ENCODE measurements at places on chromosomes 16 and 17.

DNA sequence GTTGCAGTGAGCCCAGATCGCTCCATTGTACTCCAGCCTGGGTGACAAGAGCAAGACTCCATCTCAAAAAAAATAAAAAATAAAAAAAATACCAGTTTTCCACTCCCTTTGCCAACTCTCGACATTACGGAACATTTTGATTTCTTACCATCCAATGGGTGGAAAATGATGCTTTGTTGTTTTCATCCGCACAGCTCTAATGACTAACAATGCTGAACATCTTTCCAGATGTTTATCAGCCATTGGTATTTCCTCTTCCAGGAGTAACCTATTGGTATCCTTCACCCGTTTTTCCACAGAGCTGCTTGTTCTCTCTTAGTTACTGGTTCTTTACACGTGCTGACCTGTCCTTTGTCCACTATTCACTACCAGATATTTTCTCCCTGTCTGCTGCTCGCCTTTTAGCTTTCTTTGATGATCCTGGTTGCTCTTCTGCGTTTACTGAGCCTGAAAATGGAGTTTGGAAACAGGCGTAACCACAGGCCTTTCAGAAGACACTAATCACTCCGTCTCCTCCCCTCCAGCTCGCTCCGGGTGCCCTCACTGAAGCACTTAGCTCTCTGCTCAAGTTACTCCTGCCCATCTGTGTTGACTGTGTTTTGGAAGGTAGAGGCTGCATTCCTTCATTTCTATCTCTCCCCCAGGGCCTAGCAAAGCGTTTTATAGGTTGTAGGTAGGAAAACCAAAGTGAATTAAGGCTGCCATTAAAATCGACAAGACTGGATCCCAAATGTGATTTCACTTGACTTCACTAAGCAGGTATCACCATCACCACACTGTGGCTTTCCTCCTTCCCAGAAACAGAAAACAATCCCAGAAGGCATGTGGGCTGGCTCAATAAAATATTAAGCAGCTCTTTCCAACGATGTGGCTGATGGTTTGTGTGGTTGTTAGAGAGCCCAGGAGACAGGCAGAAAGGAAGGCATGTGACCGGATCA, 8.9 kb downstream of the SHPK start:
- no peak for DNase-seq

DNA sequence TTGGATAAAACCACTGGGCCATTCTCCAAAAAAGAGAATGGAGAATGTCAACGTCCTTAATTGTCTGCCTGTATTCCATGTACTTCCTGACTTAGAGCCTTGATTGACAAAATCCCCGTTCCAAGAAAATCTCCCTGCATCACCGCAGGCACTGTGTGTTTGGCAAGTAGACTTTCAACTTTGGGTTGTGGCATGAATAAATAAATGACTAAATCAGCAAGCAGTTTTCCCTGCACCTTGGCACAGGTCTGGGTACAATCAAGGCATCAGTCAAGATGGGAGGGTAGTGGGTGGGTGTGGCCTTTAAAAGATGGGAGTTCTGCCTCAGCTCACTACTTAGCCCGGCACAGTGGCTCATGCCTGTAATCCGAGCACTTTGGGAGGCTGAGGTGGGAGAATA, 248.5 kb upstream of the RPL38 start:
- DNase-seq: no peak

- DNase-seq: peak; percentile 76
Measured at GRCh38 chr16:19882186-19882585, 2.5 kb downstream of the GPRC5B start.

DNA sequence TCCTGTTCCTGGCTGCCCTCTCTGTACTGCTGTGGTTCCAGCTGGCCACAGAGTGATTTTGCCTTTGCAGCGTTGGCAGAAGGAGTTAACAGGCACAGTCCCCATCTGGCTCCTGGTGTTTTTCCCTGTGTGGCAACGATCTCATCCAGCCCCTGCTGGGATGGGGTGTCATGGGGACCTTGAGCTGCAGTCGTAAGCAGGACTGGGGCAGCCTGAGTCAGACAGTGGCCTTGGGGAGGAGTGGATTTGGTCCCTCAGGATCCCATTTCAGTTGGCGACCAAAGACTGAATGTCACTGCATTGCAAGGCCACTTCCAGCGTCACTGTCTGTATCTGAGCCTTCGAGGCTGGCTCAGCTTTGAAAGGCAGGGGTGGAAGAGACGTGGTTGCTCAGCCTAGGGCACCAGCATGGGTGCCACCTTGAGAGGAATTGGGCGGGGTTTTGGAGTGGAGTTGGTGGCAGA, 11.9 kb downstream of the TMEM94 start:
- DNase-seq: no peak

GRCh38 chr17:70654706-70655105, 485.4 kb downstream of the KCNJ2 start:
- no peak for DNase-seq

- peak; percentile 31 for DNase-seq
Measured at GRCh38 chr17:47690121-47690520, 3.8 kb upstream of the TBKBP1 start.

DNA sequence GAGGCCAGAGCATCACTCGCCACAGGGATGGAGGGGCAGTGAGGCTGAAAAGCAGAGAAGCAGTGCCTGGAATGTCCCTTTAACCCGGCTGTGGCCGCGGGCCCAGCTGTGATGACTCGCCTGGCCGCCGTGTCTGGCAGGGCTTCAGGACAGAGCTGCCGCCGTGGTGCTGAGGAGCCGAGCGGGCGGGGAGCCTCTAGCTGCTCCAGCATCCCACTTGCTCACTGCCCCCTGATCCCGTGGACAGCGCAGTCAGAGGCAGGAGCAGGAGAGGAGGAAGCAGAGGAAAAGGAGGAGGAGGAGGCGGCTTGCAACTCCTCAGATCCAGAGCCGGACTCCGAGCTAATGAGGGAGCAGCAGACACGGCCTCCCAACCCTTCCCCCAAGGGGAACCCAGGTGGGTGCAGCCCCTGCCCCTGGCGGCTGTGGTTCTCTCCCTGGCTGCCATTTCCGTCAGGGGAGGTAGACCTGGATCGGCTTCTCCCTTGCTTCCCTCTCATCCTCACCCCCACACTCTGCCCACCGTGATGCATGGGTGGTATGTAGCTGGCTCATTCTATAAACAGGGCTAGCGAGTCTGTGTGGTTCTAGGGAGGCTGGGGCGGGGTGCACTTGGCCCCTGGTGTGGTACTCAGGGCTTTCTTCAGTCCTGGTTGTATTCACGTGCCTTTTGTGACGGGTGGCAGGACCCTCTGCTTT, 165.7 kb downstream of the CMIP start:
- no peak for DNase-seq

DNA sequence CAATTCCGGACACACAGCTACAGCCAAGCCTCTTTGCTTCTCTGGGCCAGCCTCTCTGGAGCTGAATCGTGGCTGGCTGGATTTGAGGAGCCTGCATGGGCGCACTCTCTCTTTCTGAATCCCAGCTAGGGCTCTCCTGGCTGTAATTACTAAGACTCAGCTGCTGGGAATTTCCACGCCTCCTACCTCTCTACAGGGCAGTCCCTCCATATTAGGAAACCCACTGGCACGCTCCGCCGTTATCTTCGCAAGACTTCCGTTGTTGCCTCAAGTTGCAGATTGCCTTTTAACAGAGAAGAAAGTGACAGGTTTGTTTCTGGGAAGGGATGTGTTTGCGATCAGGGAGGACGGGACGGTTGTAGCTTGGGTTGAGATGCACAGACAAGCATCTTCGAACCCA, 188.4 kb upstream of the NLRP1 start:
- DNase-seq: no peak

GRCh38 chr17:67479148-67479547, 102.1 kb downstream of the PITPNC1 start:
- DNase-seq: peak; percentile 23

GRCh38 chr16:6190776-6191175, 1093.2 kb upstream of the EEF2KMT start:
- DNase-seq: no peak

DNA sequence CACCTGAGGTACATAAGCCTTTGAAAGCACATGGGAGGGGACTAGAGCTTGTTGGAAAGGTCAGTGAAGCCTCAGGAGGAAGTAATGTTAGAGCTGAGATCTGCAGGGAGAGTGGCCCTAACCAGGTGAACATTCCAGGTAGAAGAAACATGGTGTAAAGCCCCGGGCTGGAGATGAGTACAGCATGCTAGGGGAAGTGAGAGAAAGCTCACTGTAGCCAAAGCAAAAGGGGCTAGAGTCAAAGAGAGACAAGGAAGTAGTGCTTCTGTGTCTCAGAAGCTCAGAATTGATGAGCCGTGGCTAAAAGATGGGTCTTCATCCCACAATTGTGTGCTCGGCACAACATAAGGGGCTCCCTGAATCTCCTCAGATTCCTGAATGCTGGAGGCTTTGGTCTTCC, 481.8 kb downstream of the XYLT1 start:
- DNase-seq: no peak

- DNase-seq: no peak
Measured at GRCh38 chr16:31167315-31167714, 12.6 kb upstream of the FUS start.

DNA sequence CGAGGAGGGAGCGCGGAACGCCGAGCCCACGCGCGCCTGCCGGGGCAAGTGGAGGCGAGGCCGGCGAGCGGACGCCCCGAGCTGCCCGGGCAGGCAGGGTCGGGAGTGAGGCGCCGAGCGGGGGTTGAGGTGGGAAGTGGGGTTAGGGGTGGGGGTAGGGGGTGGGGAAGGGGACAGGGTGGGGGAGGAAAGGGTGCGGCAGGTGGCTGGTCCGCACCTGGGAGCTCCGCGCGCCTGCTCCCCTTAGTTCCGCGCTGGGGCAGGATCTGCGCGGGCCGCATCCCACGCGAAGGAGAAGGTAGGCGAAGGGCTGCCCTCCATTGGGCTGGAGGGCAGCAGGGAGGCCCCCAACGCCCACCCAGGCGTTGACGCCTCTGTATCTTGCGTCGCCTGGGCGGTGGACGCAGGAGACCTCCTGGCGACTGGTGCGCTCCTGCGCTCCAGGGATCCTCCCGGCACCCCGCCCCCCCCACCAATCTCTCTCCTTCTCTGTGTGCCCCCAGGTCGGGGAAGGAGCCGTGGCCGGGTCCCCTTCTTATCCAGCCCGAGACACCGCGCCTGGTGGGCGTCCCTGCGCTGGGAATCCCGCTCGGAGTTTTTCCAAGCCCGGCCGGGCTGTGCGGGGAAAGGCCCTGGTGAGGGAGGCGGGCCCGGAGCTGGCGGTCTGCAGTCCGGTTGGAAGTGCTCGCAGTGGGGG, 51.3 kb upstream of the AMZ2 start:
- DNase-seq: peak; percentile 45

- DNase-seq: no peak
Measured at GRCh38 chr17:48010193-48010592, 27.4 kb downstream of the COPZ2 start.

DNA sequence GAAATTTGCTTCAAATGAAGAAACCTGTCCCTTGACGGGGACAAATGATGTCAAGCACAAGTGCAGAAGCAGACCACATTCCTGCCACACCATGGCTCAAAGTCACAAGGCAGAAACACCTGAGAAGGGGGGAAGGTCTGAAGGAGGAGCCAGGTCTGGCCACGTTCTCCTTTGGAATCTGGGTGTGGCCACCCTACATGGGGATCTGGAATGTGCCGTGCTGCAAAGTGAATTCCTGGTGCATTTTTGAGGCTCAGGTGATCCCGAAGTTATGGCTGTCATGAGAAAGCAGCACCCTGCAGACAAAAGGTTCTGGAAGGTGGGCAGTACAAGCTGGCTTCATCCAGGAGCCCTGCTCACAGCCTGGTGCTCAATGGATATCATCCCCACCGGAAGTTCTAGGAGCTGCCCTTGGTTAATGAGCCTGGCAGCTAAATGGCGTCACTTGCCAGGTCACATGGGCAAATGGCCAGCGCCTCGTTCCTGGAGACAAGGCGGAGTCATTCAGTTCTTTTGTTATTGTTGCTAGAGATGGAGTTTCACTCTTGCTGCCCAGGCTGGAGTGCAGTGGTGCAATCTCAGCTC, 20.1 kb upstream of the ADCY9 start:
- DNase-seq: peak; percentile 80

GRCh38 chr16:86029131-86029741, 130.3 kb downstream of the IRF8 start:
- no peak for DNase-seq

GRCh38 chr17:50048146-50048720, 7.7 kb upstream of the ITGA3 start:
- DNase-seq: no peak

DNA sequence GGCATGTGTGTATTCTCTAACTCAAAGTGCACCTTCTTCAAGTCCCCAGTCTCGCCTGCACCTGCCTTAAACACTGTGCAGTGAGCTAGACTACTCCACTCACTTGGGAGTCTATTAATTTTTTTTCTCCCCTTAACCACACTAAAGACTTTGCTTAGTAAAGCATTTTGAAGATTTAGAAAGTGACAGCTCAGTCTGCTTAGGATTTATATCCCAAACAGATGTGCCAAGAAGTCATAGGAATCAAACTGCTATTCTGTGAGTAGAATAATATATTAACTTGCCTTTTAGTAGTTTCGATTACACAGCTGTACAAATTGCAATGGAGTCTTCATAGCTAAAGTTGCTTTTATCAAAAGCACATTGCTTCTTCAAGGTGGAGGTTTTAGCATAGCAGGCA, 47.2 kb upstream of the MED13 start:
- no peak for DNase-seq

- peak; percentile 94 for DNase-seq
Measured at GRCh38 chr17:15490634-15491261, 23.3 kb upstream of the CDRT4 start.

- peak; percentile 88 for DNase-seq
Measured at GRCh38 chr17:68435876-68436842, 21.1 kb downstream of the WIPI1 start.

GRCh38 chr17:21204935-21205334, 9.0 kb downstream of the TMEM11 start:
- no peak for DNase-seq

DNA sequence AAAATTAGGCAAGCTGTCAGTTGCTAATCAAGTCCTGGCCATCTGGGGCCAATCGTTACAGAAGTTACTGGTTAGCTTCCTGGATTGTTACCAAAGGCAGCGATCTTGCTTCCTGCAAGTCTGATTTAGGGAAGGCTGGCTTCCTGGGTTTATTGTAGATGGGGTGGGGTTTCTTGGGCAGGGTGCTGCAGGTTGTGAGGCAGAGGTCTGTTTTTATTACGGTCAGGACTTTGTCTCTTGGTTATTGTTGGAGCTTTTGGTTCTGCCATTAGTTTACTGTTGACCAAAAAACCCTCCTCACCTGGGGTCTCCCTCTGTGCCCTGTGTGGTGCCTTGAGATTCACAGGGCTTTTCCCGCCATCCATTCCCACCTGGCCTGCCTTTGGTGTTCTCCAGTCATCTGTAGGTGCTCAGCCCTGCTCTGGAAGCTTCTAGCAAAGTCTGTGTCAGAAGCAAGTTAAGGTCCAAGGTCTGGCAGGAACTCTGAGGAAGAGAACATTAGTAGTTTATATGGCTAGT, 36.9 kb downstream of the SLC47A1 start:
- no peak for DNase-seq

DNA sequence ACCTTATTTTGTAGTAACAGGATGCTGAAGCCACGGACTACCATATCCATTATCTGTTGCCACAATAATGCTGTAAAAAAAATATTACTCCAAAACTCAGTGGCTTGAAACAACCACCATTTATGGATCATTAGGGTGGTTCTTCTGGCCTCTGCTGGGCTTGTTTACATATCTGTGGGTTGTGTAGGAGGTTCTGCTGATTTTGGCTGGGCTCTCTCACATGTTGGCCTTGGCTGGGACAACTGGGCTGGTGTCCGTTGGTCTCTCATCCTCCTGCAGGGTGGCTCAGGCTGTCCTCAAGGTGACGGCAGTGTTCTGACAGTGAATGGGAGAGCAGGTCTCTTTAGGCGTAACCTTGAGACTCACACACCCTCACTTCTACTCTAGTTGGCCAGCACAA, 76.0 kb downstream of the GPR139 start:
- DNase-seq: no peak

Measured in H9 (cell line).